T-cell (primary cell): ENCODE measurements at places on chromosomes 4 and X. TPM values are rescaled to one million over a fixed set of nuclear protein-coding genes. Genes with fewer than 3 reads are reported as not detected.

DNA sequence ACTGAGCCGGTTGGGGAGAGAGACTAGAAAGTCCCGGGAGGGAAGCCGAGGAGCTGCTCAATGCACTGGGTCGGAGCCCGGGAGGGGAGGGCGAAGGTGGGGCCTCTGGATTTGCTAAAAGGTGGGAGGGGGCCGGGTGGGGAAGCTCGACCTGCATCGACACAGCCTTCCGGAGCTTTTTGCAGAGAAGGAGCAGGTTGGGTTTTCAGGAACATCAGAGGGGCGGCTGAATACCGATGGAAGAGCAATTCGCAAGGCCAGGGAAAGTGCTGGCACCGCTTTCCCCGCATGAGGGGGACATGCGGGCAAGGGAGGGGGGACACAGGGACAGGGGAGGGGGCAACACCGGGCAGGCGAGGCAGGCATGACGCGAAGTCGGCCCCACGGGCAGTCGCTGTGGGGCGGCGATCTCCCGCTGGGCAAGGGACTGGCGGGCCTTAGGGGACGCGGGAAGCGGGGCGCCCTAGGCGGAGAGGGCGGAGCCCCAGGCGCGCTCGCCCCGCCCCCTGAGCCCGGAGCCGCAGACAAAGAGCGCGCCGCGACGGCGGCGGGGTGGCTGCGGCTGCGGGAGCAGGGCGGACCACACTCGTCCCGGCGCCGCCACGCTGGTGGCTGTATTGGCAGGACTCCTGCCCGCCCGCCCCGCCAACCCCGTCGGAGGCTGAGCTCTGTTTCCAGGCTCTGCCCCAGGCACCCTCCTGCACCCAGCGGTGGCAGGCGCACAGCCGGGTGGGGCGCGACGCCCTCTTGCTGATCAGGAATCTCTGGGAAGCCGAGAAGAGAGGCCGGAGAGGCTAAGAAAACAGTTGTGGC is 11.6 kb downstream of the PDZD4 start:
- DNase-seq = peak; percentile 38

DNA sequence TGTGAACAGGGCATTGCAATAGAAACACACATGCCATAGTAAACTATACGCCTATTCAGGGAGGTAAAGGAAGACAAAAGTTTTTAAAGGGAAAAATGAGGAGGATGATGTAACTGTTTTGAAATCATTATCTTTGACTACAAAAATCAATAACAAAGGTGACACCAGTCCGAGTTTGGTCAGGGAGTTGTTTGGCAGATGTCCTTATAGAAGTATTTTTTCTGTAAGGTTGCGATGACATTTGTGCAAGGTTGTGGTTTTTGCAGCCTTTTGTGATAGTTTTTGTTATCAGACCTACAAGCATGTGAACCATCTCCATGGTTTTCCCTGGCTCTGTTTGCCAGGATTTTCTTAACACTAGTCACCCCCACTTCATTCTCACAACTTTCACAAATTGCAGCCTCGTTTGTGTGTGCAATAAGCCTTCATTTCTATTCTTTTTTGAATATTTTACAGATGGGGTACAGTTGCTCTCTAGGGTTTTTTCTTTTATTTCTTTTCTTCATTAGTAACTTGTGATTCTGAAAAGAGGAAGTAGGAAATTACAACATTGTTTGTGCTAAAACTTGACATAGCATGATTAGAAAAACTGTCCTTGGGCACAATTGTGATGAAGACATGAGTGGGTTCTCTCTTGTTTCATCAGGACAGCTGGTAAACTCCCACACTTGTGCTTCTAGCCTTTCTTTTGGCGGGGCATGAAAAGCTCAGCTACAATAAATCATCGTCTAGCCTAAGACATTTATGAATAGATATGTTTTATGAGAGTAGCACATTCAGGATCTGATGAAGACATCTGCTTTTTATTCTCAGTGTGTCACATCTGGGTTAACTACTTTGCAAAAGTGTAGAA is 60.2 kb upstream of the PNPLA4 start:
- no peak for DNase-seq

GRCh38 chr4:152630324-152630723 is 49.5 kb downstream of the TMEM154 start:
- no peak for DNase-seq

GRCh38 chr4:77432717-77433417 is 172.8 kb upstream of the CXCL13 start:
- no peak for DNase-seq

DNA sequence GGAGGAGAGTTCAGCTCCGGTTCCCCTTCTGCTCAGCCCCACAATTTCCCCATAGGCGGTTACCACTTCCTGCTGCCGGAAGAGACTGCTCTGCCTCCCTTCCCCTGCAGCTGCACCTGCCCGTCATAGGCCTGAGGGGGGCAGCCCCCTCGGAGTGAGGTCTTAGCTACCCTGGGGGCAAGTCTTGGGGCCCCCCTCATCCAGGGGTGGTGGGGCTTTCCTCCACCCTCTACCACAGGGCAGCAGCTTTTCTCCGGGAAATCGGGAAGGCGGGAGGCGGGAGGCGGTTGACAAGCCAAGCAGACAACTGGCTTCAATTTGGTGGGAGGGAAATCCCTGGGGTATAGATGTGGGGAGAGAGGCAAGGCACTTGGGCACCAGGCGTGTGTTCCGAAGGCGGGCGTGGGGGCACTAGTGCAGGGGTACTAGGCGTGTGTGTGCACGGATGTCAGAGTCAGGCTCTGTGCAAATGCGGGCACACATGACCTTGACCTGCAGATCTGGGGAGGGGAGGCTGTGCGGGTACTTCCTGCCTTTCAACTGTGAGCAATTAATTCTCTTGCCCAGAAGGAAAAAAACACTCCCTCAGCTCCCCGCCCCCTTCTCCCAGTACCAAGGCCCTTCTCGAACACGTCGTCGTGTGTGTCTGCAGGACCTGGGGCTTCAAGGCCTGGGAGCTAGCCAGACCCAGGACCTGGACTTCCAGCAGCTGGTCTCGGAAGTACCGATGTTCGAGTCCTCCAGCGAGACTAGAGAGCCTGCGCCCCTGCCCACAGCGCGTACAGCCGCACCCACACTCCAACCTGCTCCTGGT is 1.0 kb upstream of the ARHGAP4 start:
- peak; percentile 79 for DNase-seq

- DNase-seq = no peak
Measured at GRCh38 chrX:2314831-2315365, 185.9 kb downstream of the DHRSX start.

- no peak for DNase-seq
Measured at GRCh38 chr4:144574000-144574399, 72.0 kb upstream of the HHIP start.

DNA sequence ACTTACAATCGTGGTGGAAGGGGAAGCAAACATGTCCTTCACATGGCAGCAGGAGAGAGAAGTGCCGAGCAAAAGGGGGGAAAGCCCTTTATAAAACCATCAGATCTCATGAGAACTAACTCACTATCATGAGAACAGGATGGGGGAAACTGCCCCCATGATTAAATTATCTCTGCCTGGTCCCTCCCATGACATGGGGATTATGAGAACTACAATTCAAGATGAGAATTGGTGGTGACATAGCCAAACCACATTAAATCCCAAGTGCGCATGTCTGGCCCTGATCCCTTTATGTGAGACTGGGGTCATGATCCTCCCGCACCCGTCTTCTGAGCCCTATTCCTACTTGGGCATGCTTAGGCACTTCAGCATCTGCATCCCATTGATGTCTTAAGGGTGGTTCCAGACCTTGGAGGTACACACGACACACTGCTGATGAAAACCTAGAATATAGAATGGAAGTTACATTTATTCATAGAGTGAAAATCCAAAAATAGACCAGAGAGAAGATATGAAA is 116.0 kb downstream of the PTTG2 start:
- DNase-seq = no peak

DNA sequence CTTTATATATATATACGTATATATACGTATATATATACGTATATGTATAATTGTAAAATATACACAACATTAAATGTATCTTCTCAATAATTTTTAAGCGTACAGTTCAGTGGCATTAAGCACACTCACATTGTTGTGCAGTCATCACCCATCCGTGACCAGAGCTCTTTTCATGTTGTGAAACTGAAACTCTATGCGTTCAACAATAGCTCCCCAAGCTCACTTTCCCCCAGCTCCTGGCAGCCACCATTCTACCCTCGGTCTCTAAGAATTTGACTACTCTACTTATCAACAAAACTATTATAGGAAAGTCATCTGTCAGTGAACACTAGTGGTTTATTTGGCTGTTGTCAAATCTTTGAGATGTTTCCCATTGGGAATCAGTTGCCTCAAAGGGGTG is 621.8 kb upstream of the GALNT7 start:
- DNase-seq = no peak

- DNase-seq = no peak
Measured at GRCh38 chrX:69741721-69742120, 125.8 kb downstream of the EDA start.

GRCh38 chr4:55159851-55160250 is 34.5 kb upstream of the KDR start:
- no peak for DNase-seq

DNA sequence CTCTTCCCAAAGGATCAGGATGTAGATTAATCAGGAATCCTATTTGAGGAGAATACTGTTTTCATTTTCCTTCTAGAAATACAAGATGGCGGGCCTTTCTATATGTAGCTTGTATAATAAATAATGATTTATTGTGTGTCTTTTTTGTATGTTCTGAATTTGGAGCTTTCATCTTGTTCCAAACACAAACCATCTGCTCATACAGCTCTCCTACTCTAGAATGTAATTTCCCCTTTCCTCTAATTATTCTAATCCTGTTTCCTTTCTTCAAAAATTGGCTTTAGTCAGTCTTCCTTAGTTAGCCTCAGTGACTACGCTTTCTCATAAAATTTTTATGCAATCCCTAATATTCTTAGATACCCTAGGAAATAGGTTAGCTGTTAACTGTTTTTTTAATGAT is 422.2 kb downstream of the INPP4B start:
- no peak for DNase-seq

GRCh38 chr4:41635441-41635840 is 97.5 kb downstream of the LIMCH1 start:
- DNase-seq = no peak

- DNase-seq = no peak
Measured at GRCh38 chrX:105706041-105706440, 116.3 kb upstream of the NRK start.

- DNase-seq = no peak
Measured at GRCh38 chrX:122546269-122546668, 637.8 kb upstream of the GRIA3 start.

- no peak for DNase-seq
Measured at GRCh38 chr4:37645736-37646135, 40.4 kb downstream of the RELL1 start.

DNA sequence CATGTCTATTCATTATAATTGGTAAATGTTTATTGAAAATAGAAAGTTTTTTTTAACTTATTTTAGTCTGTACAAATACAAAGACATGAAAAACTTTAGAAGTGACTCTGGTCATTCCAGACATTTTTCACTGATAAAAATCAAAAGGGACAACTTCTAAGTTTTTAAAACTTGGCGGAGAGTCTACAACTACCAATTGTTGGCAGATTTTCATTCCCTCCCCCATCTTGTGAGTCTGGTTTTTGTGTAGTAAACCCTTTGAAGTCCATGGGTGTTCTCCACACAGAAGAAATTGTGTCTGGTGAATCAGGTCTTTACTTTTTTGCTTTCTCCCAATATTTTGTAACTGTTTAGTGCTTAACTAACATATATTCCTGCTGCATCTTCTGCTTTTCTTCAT is 336.5 kb downstream of the PDGFC start:
- DNase-seq = no peak

GRCh38 chr4:83019794-83020494 is 9.3 kb upstream of the LIN54 start:
- DNase-seq = no peak

GRCh38 chr4:11743976-11744375 is 315.3 kb upstream of the HS3ST1 start:
- DNase-seq = no peak

- no peak for DNase-seq
Measured at GRCh38 chrX:40871385-40872082, 136.2 kb upstream of the MED14 start.

- DNase-seq = no peak
Measured at GRCh38 chrX:124358800-124359383, 12.5 kb downstream of the SH2D1A start.

CRMP1 gene
- total RNA-seq = not detected

EDNRA gene
- not detected for total RNA-seq

ELF4 gene
- 30.6 TPM for total RNA-seq

COQ2 gene
- 4.7 TPM for total RNA-seq

MAGEA4 gene
- total RNA-seq = not detected

NLRP2B gene
- total RNA-seq = not detected

VSIG1 gene
- total RNA-seq = 32.0 TPM

TMEM156 gene
- total RNA-seq = 9.4 TPM

BST1 gene
- 0.55 TPM for total RNA-seq
